ENCODE measurements at places on chromosomes 2 and 18.

- DNase-seq = no peak
These were observed 167.0 kb downstream of the AFF3 start for GRCh38 chr2:99975386-99975785.

DNA sequence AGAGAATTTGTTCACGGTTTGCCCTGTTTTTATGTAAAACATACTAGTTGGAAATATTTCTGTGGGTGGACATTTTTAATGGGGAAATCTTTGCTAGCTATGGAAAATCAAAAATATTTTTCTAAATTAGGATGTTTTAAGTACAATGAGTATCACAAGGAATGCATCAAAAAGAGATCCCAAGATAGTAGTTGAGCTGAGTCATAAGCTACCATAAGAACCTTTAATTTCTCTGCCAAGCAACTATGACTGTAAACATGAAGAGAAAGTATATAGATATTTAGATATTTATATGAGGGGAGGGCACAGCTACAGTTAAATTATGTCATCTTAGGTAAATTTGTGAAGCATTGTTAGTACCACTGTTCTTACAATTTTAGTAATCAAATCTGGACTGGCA, 646.2 kb downstream of the XIRP2 start:
- no peak for DNase-seq

DNA sequence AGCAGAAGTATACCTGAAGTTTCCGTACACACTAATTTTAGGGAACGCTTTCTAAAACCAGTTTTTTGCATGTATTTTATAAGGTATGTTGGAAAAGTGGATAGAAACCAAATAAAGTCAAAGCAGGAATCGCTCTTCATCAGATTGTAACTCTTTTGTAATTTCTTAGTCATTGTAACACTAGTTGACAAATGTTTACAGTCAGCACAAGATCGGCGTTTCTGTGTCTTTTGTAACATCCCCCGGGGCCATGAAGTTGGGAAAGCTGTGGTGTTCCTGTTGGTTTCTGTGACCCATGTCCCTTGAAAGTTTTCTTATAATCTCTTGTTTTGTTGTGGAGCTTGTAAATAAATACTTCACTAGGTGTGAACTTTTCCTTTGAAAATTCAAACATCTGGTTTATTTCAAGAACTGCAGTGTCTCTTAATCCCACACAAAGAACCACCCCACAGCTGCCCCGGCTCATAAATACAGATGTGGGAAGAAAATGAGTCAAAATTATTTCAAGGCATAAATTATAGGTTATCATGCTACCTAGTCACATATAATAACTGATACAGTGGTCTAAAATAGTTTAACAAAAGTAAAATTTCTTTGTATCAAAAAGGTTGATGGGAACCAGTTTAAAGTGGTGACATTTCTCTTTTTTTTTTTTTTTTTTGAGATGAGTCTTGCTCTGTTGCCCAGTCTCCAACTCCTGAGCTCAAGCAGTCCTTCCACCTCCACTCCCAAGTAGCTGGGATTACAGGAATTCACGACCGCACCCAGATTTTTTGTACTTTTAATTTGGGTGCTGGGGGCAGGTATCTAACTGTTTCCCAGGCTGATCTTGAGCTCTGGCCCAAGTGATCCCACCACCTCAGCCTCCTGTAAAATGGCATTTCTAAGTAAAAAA, 751 bp upstream of the NMI start:
- DNase-seq = no peak

DNA sequence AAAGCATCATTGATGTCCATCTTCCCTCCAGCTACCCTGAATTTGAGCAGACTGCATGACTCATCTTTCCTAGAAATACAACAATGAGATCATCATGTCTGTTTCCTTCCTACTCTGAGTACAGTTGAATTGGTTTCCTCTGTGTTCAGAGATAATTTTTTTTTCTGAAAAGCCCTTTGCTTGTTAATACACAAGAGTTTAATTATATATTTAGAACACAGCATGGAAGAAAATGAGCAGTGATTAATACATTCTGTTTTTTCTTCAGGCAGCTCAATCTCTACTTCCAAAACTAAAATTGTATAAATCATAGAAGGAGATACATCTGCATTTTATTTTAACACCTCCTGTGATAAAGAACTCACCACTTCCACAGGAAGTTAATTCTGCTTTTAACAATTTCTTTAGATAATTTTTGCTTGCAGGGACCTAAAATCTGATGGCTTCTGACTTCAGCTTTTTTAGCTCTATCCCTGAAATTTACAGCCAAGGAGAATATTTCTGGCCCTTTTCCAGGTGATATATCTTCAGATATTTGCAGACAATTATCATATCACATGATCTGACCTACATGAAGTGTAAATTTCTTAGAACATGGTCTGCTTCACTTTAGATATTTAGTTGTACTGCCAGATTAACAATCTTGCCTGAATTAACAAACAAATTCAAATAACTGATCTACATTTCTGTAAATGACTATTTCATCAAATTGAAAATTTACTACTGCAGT, 249.0 kb downstream of the TRIB2 start:
- no peak for DNase-seq

DNA sequence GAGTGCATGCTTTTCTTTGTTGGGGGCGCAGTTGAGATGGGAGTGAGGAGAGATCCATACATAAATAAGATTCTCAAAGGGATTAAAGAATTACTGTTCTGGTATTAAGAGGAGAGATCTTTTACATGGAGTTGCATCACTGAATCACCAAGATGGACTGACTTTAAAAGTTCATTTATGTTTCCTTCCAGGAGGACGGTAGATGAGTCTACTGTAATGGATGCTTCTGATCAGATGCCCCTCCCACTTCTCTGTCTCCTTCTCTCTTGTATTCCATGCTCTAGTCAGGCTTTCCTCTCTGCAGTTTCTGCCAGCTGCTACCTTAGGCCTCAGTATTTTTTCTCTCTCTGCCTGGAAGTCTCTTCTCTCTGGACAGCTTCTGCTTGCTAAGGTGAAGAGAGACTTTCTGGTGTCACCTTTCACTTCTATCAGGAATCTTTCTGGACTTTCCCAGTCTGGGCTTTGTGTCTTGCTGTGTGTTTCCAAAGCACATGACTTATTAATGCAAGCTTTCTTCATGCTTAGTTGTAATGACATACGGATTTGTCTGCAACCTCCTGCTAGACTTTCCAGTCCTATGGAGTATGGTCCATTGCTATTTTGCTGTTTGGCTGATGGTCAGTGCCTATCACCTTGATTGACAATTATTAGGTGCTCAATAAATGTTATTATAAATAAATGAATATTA, 23.6 kb downstream of the FAM171B start:
- no peak for DNase-seq

GRCh38 chr18:38313831-38314230, 748.2 kb upstream of the CELF4 start:
- DNase-seq = no peak

Data from stimulated activated CD4-positive, alpha-beta T cell treated with anti-CD3 and anti-CD28 coated beads, TNF-alpha, amount 100 ng/mL, for 1 hour (primary cell).